ENCODE measurements at places on chromosomes 2 and 18.

DNA sequence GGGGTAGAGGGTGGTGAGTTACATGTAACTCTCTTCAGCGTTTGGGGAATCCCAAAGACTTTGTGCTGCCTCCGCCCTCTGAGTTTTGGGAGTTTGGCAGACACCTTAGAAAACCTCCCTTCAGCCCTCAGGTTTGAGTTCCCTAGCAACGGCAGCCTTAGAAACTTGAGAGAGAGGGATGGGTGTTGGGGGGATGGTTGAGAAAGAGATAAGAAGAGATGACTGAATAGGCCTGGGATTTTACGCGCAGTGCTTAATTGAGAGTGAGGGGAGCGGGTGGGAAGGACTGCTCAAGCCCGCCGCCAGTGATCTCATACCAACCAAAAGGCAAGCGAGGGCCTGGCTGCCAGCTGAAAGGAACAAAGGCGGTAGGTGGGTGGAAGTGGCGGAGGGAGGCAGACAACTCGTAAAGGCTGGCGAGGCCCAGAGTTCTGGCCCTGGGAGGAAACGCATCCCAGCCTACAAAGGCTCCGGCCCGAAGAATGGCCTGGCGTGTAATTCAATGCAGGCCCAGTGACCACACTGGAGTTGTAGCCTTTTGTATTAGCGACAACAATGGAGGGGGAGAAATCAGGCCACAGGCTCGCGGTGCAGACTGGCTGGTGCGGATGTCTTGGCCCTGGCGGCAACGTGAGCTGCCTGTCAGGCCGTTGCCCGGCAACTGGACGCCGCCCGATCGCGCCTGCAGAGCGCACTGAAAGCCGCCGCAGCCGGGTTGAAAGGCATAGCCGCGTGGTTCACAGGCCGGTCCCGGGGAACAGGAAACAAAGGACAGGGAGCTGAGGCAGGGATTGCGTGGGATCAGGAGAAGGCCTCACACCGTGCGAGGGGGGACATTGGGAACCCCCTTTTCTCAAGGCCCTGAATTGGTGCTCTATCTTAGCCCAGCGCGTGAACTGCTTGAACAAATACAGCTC is 39.9 kb upstream of the DARS1 start:
- peak; percentile 20 for DNase-seq

DNA sequence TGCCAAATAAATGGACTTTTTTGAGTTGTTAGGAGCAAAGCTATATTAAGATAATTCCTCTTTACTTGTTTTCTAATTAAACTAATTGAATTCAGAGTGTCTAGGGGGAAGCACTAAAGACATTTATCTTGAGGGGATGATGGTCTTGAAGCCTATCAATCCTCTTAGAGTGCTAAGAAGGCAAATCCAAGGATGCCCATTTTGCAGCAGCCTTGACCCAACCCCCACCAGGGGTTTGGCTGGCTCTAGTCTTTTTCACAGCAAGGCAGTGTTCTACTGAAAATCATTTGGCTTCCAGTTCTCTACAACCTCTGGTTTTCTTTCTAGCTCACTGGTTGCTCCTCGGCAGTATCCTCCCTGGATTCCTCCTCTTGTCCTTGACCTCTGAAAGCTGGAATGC is 6.5 kb upstream of the RAX start:
- no peak for DNase-seq

DNA sequence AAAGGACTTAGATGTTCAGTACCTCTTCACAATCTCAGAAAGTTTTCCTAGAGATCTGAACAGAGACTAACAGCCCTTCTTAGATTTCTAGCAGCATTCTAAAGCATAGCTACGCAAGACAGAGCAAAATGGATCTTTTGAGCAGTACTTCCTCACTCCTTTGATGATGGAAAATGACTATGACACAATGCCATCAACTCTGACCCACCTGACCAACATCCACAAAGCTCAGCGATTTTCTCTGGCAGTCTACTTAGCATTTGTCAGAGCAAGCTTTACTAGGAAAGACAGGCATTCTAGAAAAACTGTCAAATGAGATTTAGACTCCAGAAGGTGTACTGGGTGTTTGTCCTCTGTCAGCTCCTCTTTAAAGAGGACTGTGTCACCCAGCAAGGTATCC is 180.9 kb upstream of the ACVR2A start:
- DNase-seq: no peak

DNA sequence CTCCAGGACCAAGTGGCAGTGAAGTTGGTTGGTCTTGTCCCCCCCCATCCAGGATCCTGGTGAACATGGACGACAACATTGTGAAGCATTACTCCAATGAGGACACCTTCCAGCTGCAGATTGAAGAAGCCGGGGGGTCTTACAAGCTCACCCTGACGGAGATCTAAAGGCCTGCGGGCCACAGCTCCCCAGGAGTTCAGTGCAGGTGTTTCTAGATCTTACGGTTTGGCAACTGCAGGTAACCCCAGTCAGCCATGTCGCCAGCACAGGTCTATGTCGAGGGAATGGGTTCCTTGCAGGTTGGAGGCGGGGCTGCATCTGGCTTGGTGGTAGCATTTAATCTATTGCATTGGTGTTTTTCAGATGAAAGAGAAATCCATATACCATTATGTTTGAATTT is 42.8 kb upstream of the KLF11 start:
- no peak for DNase-seq

DNA sequence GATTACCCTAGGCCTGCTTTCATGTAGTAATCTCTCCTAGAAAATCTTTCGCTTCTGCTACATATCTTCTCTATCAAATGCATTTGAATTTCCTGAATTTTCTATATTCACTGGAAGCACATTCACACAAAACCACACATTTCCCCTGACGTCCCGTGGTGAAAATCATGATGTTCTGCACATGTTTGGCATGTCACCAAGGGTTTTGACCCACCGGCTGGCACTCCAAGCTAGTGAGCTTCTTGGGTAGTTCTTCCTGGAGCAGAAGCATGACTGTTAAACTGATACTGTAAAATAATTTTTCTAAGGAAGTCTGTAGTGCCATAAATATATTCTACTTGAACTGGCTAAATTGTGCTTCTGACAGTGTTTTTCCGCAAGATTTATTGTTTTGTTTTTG is 510.1 kb upstream of the SLC8A1 start:
- no peak for DNase-seq

DNA sequence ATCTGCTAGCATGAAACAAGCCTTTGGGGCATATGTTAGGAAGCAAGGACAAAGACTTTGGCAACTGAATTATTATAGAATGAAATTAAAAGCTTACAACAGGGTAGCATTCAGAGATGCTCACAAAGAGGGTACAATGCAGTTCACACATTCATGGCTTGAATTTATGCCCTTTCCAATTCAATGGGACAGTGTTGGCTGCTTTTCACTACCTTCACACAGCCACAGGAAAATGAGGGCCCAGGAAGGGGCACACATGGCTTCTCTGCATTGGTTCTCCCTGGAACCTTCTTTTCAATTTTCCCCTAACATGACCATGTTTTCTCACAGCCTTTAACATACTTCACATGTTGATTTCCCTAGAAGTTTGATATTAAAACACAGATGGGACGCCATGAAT is 978.1 kb downstream of the TMEM182 start:
- DNase-seq: no peak

Data from stimulated activated CD4-positive, alpha-beta T cell treated with anti-CD3 and anti-CD28 coated beads, Interleukin-12 subunit alpha, Interleukin-12 subunit beta, amount 100 ng/mL, for 24 hours (primary cell).